ENCODE measurements at places on chromosomes 6 and 20.

DNA sequence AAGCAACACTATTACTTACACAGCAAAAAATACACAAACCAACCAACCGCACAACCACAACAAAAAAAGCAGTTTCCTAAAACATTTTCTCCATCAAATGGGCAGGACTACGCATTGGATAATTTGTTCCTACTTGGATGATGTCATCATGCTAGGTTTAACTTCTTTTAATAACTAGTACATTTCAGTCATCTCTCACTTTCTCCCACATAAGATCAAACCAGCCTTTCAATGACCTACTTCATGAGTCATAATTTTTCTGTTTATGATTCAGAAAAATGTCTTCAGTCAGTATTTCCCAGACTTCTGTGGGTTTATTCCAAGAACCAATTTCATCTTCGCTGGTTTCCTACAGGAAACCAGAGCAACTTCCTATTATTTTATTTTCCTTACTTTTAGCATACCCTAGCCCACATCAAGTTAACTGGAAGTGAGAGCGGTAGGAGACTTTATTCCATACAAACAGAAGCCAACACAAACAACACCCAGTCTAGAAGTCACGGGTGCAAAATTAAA, 134.2 kb downstream of the GMDS start:
- DNase-seq: no peak

DNA sequence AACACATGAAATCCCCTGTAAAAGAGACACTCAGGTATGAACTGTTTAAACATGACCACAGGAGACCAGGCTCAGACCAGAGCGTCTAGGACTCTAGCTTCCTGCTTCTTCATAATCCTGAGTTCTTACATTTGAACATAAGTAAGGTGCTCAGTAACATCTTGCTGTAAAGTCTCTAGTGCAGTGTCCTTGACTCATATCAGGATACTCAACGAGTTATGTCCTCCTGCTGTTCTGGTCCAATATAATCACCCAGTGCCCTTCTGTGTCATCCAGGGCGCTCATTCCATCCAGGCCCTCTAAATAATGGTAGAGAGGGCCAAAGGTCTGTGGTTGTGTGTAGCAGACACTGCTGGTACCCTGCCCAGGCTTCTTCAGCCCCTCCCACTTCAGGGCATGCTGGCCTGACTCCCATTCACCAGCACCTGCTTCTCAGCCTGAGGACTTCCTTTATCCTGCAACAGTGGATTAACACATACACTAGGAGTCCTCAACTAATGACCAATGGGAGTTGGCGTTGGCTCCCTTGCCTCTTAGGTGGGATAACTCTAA, 66.8 kb upstream of the MOCS1 start:
- no peak for DNase-seq

DNA sequence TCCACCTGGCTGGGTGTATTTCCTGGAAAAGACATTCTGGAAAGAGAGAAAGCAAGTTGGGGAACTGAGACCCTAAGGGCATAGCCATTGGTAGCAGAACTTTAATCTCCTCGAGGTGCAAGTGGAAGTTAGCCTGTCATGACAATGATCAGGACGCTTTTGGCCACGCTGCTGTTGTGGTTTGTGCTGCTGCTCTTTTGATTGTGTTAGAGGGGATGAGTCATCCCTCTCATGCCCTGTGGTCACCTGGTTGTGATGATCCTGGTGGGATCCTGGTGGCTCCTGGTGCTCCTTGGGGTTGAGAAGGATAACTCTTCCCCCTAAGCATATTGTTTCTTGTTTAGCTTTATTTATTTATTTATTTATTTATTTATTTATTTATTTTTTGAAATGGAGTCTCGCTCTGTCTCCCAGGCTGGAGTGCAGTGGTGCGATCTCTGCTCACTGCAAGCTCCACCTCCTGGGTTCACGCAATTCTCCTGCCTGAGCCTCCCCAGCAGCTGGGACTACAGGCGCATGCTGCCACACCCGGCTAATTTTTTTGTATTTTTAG, 350.3 kb downstream of the KIF16B start:
- no peak for DNase-seq

DNA sequence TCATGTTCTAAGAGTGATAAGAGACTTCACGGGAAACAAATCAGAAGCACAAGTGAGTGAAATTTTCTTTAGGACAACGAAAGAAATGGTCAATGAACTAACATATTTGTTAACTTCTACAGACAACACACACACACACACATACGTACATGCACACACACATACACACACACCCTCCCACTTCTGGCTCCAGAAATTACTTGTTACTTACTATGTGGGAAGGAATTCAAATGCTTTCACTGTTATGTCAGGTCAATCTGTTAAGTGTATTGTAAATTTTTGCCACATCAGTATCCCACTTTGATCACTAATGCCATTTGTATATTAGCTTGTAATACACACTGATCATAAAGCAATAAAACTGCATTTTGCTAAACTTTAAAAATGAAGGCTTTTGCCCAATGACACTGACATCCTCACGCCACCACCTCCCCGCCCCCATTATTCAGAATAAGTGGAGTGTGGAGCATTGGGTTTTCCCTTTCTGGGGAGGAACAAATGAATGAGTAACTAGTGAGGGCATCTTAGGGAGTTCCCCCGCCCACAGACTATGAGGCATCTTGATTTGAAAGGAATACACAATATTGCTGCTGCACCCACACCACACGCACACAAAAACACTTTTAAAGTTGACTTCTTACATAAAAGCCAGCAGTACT, 76.2 kb downstream of the ATXN1 start:
- DNase-seq: no peak

- no peak for DNase-seq
Observed at GRCh38 chr20:43919686-43920403, 5.2 kb downstream of the TOX2 start.

- DNase-seq: no peak
Observed at GRCh38 chr6:3516092-3516491, 59.2 kb upstream of the SLC22A23 start.

DNA sequence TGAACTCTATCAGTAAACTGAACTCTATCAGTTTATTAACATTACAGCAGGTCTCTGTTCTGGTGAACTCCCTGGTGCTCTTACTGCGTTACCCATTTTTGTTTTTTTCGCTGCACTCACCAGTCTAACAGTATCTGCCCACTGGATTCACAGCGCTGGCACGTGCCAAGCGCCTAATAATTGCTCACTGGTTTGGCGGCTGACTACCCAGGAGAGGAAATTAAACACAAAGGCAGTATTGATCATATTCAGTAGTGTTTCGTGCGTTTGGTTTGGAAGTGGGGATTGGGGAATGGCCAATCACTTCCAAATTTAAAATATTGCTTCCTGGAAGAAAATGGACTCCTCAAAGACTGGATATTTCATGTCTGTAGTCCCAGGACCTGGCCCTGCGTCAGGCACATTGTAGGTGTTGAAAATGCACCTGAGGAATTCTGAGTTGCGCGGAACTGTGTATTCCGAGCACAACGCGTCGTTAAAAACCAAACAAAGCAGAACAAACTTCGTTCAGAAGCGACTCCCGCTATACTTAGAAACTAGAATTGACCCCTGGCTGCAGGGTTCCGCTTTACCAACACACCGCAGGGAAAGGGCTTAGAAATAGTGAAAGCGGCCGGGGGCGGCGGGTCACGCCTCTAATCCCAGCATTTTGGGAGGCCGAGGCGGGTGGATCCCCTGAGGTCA, 1.1 kb upstream of the RPS12 start:
- DNase-seq: peak; percentile 83

GRCh38 chr20:19996917-19997316, 20.2 kb upstream of the NAA20 start:
- DNase-seq: no peak

- DNase-seq: no peak
Observed at GRCh38 chr6:63635215-63635587, 401 bp upstream of the PHF3 start.

- DNase-seq: no peak
Observed at GRCh38 chr20:57582432-57583288, 21.8 kb downstream of the PCK1 start.

DNA sequence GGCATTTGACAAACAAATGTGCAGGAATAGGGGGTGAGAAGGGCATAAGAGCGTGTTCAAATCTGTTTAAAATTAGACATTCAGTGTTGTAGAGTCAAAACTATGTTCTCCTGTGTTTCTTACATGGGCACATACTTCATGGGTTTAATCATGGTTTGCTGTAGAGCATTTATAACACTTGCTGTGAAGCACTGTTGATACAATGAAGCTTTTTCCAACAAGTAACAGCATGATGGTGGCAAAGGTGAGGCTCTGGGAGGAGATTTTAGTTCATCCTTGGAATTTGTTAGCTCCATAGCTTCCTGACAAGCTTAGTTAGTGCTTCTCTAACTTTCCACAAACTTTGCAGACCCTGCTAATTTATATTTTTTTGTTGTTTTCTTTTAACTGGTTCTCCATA, 900.7 kb downstream of the TFAP2A start:
- DNase-seq: no peak

- no peak for DNase-seq
Observed at GRCh38 chr6:156577749-156578148, 199.4 kb upstream of the ARID1B start.

DNA sequence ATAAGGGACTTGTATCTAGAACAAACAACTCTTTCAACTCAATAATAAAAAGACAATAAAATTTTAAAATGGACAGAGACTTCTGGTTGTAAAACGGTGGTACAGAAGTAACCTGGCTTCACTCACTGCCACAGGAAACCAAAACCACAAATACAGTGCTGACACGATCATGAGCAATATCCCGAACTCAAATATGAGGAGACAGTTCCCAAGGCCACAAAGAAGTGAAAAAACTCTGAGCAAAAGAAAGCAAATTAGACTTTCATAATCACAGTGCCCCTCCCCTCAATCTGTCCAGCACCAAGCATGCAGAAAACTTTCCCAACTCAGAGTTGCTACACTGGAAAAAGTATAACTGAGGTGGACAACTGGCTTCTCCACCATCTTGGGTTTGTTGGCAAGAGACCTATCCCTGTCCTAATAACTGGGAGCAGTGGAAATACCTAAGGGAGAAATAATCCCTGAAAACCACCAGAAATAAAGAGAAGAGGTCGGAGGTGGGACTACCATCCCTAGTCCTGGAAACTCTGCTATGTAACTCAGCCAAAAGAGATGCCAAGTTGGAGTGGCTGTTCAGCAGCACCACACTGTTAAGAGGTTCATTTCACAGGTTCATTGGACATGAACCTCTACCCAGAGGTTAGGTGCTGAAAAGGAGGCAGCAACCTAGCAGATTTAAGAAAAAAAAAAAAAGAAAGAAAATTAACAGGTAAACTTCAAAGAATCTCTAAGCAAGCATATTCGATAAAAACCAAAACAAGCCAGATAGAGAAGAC, 55.5 kb downstream of the REV3L start:
- no peak for DNase-seq

- no peak for DNase-seq
Observed at GRCh38 chr6:137471497-137471896, 22.7 kb downstream of the OLIG3 start.

DNA sequence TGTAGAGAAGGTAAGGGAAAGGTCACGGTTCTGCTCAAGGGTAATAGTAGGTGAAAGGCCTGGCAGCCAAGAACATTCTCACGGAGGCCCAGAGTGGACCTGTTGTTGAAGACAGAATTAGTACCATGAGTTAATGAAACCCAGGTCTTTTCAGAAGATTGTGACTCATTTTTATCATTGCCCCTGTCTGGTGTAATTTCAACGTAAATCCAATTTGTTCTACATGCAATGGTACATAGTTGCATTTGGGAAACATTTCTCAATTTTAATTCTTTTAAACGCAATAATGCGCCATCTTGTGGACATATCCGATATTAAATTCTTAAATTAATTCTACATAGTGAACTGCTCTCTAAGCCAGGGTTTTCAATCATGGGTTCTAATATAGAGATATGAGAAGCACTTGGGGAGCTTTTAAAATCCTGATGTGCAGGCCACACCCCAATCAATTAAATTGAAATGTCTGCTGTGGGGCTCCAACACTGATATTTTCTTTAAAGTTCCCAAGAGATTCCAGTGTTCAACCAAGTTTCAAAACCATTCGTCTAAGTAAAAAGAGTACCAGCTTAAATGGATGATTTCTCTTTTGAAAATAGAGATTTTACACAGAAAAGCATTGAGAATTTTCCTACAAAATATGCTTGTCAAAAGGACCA, 257.4 kb downstream of the PLCB1 start:
- no peak for DNase-seq

DNA sequence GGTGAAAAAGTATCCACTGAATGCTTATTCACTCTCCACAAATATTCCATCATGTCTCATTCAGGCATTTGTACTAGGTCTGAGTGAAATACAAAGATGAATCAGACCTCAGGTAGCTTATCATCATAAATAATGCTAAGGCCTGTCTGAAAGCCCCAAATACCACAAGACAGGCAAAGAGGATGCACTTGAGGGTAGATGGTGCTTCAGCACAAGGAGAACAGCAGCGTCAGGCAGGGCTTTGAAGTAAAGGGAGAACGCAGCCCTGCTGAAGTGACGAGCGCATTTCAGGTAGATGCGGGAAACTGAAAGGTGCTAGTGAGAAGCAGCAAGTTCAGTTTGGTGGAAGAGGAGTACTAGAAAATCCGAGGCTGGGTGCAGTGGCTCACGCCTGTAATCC, 38.7 kb downstream of the MAP3K5 start:
- no peak for DNase-seq

- no peak for DNase-seq
Observed at GRCh38 chr6:147563472-147563871, 55.0 kb downstream of the SAMD5 start.

DNA sequence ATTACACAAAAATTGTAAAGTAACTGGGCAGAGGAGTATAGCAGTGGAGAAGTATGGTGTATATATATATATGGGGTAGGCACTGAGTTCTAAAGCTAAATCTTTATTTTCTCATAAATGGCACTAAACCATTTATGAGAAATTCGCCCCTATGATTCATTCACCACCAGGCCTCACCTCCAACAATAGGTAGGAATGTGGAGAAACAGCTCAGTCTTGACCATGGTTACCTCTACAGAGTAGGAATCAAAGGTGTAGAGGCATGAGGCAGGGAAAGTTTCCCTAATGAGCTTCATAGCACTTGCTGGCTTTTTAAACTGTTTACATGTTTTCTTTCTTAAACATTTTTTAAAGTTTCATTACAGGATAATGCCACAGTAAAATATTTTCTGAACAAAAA, 36.9 kb upstream of the SUMO4 start:
- no peak for DNase-seq

- DNase-seq: no peak
Observed at GRCh38 chr6:18329776-18330175, 57.4 kb upstream of the RNF144B start.

- no peak for DNase-seq
Observed at GRCh38 chr20:59577037-59577808, 27.1 kb upstream of the PHACTR3 start.

DNA sequence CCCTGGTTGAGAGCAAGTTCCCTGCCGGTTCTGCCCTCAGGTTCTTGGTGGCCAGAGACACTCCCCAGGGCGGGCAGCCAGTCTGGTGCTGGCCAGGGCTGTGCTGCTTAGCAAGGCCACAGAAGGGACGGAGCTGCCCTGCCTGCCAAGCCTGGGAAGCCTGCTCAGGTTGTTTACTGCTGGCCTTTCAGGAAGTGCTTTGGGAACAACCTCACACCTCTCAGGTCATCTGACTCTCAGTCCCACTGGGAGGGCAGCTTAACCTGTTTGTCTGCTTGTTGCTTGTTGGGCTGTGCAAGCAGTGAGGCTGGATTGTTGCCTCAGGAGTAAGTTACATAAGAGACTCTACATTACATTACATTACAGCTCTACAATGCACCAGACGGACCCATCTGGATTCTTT, 75.8 kb upstream of the AFDN start:
- DNase-seq: no peak

All from posterior vena cava (tissue), 2 donors.